Fibroblast of skin of left quadriceps (primary cell): ENCODE measurements at places on chromosomes 4 and X.

DNA sequence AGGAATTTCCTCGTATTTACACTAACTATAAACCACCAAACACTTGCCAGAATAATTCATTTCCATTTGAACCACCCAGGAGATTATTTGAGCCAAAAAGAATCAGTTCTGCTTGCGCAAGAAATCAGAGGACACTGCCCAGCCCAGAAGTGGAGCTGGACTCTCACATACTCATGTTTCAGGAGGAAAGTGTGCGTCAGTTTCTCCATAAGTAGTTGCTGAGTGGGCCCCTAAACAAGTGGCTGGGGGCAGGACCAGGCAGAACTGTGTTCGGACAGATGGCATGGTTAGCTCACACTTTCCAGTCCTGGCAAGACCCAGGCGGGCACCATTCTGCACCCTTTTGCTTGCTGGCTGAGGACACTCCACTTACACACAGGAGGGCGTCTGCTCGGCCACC lies 38.8 kb downstream of the BTC start:
- no peak for DNase-seq

- peak; percentile 81 for DNase-seq
Measured at GRCh38 chr4:76194325-76194724, 19.3 kb downstream of the SCARB2 start.

DNA sequence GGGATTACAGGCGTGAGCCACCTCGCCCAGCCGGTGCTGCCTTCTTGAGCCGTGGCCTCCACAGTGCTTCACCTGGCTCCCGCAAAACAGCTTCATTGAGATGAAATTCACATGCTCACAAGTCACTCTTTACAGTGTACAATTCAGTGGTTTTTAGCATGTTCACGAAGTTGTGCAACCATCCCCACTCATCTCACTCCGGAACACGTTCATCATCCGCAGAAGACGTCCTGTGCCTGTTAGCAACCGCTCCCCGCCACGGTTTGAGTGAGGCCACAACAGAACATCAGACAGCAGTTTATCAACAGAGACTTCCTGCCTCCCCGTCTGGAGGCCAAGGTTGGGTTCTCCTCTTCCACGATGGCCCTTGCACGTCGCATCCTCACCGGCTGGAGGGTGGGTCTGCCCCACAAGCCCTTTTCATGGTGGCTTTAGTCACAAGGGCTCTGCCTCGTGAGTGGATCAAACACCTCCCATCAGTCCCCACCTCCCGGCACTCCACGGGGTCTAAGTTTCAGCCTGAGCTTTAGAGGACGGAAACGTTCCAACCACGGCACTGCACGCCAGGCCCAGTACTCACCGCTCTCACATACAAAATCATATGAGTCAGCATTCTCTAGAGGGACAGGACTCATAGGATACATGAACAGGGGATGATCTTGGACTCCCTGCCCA lies 29.6 kb upstream of the SPON2 start:
- DNase-seq, result peak; percentile 56

DNA sequence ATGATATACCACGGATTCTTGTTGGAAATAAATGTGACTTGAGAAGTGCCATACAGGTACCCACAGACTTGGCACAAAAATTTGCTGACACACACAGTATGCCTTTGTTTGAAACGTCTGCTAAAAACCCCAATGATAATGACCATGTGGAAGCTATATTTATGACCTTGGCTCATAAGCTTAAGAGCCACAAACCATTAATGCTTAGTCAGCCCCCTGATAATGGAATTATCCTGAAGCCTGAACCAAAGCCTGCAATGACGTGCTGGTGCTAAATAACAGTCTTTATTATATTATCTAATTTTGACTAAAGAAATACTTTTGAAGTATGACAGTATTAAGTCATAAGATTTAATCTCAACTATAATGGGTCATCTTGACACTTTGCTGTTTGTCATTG lies 18.9 kb downstream of the RAB33B start:
- no peak for DNase-seq

DNA sequence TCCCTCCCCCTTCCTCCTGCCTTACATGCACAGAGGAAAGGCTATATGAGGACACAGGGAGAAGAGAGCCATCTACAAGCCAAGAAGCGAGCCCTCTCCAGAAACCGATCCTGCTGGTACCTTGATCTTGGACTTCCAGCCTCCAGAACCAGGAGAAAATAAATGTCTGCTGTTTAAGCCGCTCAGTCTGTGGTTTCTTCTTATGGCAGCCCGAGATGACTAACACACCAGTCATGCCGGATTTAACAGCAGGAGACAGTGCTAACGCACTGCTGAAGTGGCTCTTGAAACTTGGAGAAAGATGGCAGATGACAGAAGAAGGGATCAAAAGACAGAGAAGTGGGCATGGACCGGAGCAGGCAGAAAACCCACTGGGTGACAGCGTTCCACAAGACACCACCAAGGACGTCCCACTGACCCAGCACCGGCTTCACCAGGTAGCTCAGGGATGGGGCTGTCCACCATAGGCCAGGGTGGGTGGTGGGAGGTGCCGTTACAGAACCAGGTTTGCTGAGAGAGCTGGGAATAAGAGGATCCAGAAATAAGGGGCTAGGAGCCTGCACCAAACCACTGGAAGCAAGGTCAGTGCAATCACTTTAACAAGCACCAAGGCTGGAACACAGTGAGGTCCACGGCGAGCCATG lies 6.2 kb upstream of the MAN2B2 start:
- DNase-seq, result peak; percentile 7

DNA sequence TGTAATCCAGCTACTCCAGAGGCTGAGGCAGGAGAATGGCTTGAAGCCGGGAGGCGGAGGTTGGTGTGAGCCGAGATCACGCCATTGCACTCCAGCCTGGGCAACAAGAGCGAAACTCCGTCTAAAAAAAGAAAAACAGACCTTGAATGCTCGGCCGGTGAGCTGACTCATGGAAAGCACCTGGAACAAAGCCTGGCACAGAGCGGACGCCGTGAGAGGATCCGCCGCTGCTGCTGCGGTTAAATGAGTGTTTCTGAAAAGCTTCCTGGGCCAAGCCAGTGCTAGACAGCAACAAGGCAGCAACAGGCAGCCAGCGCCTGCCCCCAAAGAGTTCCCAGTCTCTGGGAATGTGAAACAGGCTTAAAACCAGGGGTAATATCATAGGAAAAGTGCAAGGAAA lies 186.4 kb downstream of the AFAP1 start:
- DNase-seq, result no peak

GRCh38 chrX:470686-471085 lies 84.0 kb upstream of the PPP2R3B start:
- no peak for DNase-seq

GRCh38 chr4:175758050-175759024 lies 53.7 kb downstream of the GPM6A start:
- no peak for DNase-seq

- DNase-seq, result no peak
Measured at GRCh38 chrX:131752493-131753198, 208.8 kb downstream of the OR13H1 start.

DNA sequence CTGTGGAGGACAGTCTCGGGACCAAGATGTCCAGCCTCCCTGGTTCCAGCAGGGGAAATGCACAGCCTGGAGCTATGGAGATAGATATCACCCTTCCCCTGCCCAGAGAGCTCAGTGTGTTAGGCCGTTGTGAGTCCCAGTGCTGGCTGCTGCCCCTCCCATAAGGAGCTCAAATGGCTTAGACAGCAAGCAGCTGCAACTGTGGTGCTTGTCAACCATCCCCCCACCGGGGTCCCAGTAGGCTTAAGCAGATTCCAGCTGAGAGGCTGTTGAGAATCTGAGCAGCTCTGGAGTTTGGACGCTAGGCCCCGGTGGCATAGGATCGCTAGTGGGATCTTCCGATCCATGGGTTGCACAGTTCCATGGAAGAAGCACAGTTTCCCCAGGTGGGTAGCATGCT lies 181.8 kb upstream of the POF1B start:
- no peak for DNase-seq

GRCh38 chr4:128221586-128221985 lies 66.0 kb downstream of the PGRMC2 start:
- DNase-seq, result no peak
